ENCODE measurements at places on chromosomes 7 and 10.

- DNase-seq = no peak
These were observed 81.7 kb downstream of the DLG5 start for GRCh38 chr10:77844713-77845445.

DNA sequence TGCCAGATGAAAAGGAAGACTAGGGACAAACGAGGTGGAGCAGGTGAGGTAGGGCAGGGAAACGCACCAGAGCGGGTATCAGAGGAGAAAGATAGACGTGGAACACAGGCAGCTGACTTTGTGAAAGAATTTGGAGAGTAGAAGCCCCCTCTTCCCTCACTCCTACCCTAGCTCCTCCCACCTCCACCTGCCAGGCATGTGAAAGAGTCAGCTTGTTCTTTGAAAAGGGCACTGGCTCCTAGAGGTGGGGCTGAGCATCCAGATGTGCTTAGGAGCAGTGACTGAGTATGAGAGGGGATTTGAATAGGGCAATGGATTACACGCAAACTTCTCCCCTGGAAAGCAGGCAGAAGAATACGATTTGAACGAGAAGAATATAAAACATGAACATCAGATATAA is 174.2 kb upstream of the INHBA start:
- no peak for DNase-seq

GRCh38 chr10:62491597-62491996 is 117.4 kb downstream of the ZNF365 start:
- no peak for DNase-seq

- DNase-seq = no peak
These were observed 102.7 kb upstream of the PCDH15 start for GRCh38 chr10:54903745-54904144.

GRCh38 chr7:98551611-98552273 is 65.3 kb upstream of the NPTX2 start:
- no peak for DNase-seq

- no peak for DNase-seq
These were observed 93.5 kb upstream of the KIAA1217 start for GRCh38 chr10:24115403-24115802.
